ENCODE measurements at places on chromosomes 13 and 19.
A peak's percentile ranks its signal among the peaks of the same experiment; 100 is the strongest.

DNA sequence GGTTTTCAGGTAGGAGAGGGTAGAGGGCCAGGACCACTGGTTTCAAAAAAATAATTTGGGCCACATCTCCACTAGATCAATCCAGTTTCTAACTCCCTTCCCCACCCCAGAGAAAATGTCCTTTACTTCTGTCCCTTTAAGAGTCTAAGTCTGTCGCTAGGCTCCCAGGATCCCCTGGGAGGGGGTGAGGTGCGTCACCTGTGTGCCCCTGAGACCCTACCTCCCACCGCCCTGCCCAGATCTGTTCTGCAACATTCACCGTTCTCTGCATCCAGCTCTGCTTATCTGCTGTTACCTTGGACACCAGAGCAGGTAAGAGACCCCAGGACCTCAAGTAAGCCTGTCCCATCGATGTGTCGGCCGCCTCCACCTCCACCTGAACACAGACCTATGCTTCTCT lies at the start of gene GFY:
GFY (plus strand) TSS at position 211 of the 400 bp plus-strand sequence. CDS start 1,043 bp downstream, outside the sequence.
- DNase-seq, result no peak

- DNase-seq, result no peak
Measured at GRCh38 chr19:42421101-42421500, 6.1 kb downstream of the LIPE start.

DNA sequence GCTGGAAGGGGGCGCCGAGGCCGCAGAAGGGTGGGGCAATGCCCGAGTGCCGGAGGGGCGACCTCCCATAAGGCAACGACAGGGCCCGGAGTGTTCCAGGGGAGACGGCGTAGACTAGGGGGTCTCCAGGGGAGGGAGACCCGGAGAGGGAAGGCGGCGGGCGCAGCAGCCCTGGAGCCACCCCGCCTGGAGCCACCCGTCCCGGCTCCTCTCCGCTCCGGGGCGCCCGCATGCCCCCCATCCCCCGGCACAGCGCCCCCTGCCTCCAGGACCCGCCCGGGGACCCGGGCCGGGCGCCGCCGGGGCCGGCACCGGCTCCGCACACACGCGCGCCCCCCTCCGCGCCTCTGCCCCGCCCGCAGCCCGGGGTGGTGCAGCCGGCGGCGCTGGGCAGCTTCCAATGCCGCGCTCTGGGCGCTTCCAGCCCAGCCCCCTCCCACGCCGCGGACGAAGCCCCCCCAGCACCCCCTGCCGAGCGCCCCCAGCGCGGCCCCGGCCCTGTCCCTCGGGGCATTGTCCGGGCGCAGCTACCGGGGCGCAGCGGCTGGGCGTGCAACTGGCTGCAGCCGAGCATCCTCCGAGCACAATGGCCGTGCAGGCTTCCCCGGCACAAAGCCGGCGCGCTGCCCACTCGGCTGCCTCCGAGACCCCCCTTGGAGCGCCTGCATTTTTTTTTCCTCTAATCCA lies 519 bp downstream of the PTPRS start:
- peak; percentile 31 for DNase-seq

DNA sequence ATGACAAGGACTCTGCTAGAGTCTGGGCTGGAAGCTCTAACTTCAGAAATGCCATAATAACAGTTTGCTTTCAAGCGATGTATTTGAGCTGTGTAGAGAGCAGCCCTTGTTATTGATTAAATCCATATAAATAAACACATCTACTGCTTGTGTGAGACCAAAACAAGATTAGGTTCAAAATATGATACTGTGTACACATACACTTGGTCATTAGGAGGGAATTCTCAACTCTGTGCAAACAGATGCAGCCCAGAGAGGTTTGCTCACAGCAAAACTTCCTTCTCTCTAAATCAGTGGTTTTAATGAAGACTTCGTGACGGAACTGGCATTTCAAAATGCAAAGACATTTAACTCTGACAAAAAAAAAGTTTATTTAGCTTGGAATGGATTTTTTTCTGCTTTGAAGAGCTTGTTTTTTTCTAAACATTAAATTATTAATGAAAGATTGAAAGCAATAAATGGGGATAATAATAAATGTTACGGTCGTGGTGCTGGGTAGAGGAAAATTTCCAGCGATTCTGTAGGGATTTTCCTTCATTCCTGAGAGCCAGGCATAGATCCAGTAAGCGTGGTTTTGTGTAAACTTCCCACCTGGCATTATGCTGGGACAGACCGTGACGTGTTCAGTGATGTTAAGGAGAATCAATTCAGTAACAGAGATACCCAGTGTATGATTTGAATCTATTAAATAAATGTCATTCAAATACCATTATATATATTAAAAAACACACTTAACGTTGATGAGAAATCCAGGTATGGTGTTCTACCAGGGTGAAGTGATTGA lies 213.7 kb downstream of the TEX29 start:
- no peak for DNase-seq

GRCh38 chr19:49712397-49712859 lies 21.5 kb downstream of the CPT1C start:
- DNase-seq, result peak; percentile 70

- no peak for DNase-seq
Measured at GRCh38 chr13:78632996-78633395, 26.0 kb downstream of the OBI1 start.

DNA sequence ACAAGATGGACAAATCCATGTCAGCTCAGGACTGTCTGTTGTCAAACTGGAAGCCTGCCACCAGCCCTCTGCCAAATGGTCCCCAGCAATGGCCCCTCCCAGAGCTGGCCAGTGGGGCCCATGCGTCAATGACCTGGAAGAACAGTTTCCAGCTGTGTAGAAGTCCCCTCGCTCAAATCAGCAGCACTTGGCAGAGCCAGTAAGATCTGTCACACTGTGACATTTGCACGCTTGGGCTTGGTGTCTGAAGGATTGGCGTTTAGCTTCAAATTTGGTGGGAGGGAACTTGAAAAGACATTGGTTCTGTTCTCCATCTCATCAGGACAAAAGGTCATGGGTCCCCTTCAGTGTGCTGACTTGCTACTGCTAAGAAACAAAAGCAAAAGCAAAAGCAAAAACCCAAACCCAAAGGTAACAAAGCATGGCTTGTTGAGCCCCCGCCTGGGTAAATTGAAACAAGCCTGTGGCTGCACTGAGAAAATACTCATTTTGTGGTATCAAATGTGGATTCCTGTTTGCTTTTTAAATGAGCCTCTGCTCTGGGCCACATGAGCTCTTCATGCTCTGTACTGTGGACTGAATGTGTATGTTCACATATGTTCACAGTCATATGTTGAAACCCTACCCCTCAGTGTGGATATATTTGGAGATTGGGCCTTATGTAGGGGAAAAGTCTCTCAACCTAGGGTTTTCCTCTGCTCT lies 253.6 kb upstream of the MAB21L1 start:
- DNase-seq, result no peak

DNA sequence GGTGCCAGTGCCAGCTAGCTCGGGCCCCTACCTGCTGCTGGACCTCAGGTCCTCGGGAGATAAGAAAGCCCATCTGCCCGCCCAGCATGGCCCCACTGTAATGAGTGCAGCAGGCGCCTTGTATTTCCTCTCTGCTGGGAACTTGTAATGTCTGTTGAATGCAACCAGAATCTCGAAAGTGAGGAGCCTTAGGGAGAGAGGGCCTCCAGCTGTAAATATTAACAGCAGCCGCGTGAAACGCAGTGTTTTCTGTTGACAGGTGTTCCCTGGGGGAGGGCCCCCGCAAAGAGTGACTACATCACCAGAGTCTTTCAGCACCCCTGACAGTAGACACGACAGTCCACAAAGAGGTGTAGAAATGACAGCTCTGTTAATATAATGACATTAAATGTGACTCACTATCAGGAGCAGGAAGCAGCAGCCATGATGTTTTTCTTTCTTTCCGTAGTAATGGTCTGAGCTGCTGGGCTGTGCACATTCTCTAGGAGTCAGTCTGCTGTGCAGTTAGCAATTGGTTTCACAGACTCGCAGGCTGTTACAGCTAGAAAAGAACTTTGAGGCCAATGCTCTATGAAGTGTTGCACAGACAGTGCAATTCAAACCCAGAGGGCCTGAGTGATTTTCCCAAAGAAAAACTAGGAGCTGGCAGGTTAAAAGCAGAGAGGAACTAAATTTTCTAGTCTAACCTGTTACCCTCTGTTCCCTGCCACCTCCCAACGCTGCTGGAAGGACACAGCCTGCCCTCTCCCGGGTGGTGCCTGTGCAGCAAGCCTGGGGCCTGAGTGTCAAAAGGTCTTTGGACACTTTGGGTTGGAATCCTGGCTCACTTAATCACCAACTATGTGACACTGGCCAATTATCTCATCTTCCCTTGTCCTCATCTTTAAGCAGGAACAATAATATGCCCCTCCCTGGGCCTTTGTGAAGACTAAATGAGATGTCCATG lies 58.6 kb upstream of the WASF3 start:
- DNase-seq, result peak; percentile 18

DNA sequence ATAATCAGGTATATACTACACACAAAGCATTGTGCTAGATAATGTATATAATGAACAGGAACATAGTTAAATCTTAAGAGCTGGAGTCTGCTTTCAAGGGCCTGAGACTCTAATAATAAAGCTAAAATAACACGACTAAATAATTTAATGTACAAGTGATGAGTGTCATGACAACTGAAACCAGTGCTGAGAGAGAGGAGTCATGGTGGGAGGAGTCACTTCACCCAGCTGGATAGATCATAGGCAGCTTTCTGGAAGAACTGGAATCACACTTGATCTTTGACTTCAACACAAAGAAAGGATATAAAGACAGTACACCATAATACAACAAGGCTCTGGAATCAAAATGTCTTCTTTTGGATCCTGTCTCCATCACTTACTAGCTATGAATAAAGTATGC lies 7.1 kb downstream of the RBM26 start:
- no peak for DNase-seq

- no peak for DNase-seq
Measured at GRCh38 chr13:45162821-45163220, 38.0 kb downstream of the KCTD4 start.

GRCh38 chr19:31955884-31956283 lies 389.5 kb upstream of the ZNF507 start:
- DNase-seq, result no peak

- DNase-seq, result no peak
Measured at GRCh38 chr19:55650126-55650557, 2.1 kb downstream of the CCDC106 start.

GRCh38 chr13:66218583-66218982 lies 1011.6 kb downstream of the PCDH9 start:
- DNase-seq, result no peak

DNA sequence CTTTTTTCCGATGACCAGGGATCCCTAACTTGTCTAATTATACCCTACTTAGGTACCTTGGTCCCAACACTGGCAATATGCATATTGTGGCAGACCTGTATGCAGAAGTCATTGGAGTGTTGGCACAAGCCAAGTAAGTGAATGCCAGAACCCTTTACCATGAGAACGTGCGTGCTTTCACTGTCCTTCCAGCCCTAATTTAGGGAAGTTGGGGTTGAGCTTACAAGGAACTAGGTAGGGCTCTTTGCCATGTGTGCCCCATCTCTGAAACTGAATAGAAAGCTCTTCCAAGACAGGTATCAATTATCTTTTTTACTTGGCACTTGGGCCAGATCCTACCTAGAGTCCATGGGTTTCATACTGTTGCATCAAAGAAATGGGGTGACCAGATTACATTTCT lies 93.2 kb downstream of the FRY start:
- DNase-seq, result no peak

GRCh38 chr19:29216021-29216420 lies 3.1 kb upstream of the UQCRFS1 start:
- DNase-seq, result no peak

GRCh38 chr19:45123440-45123850 lies 30.5 kb downstream of the PPP1R37 start:
- no peak for DNase-seq

DNA sequence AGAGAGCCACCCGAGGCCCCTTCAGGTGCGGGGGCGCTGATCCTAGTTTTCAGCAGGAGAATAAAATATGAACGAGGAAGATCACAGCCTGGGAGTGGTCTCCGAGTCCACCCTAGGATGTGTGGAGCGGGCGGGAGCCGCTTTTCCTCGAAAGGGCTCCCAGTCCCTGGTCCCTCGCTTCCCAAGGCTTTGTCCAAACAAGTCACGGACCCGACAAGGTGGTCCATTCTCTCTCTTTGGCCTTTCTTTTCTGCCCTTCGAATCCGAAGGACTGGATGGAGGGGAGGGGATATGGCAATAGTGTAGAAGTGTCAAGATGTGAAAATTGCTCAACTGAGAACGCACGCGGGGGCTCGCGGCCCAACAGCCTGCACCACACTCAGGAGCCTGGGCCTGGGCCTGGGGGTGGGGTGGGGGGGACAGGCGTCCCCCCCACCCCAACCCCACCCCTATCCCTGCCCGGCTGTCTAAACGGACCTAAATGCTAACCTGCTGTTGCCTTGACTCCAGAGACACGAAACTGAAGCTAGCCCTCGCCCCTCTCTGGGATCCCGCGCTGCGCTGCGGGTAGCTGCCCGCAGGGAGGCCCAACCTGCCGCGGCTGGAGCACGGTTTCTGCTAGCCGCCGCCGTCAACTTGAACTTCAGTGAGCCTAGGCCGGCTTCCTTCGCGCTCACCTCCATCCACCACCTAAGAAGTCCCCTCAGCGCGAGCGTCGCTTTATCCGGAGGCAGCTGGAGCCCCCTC lies 7.1 kb downstream of the ZIC2 start:
- peak; percentile 52 for DNase-seq

GRCh38 chr13:109810761-109811510 lies 24.6 kb upstream of the IRS2 start:
- no peak for DNase-seq

DNA sequence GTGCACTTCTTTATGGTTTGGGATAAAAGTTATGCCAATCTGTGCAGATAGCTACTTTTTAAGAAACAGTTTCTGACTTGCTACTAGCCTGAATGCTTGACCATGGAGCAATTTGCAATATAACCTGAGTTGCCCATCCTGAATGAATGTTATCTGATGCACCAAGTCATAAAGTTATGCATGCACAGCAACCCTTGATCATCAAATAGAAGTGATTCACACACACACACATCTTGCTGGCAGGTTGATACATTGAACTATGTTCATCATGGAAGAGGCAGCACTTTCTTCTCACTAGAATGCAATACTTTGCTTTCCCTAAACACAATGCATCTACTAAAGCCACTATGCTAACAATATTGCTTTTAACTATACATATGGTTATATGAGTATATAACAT lies 311.5 kb downstream of the RFC3 start:
- DNase-seq, result no peak

- no peak for DNase-seq
Measured at GRCh38 chr19:615619-616018, 17.7 kb downstream of the POLRMT start.

DNA sequence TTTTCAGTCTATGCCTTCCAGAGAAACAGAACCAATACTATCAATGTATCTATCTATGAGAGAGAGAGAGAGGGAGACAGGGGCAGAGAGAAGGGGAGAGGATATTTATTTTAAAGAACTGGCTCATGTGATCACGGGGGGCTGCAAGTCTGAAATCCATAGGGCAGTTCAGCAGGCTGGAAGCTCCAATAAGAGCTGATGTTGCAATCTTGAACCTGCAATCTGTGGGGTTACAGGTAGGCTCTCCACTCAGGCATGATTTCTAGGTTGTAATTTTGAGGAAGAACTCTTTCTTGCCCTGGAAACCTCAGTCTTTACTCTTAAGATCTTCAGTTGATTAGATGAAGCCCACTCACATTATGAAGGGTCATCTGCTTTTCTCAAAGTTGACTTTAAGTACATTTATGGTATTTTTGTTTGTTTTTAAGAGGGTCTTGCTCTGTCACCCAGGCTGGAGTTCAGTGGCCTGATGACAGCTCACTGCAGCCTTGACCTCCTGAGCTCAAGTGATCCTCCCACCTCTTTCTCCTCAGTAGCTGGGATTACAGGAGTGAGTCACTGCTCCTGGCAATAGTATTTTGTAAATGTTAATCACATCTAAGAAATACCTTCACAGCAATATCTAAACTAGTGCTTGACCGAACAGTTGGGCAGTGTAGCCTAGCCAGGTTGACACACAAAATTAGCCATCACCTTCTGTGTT lies 376.4 kb downstream of the FGF9 start:
- DNase-seq, result no peak

Data from NCI-H526 (cell line).